ENCODE measurements at places on chromosomes 4 and X.

DNA sequence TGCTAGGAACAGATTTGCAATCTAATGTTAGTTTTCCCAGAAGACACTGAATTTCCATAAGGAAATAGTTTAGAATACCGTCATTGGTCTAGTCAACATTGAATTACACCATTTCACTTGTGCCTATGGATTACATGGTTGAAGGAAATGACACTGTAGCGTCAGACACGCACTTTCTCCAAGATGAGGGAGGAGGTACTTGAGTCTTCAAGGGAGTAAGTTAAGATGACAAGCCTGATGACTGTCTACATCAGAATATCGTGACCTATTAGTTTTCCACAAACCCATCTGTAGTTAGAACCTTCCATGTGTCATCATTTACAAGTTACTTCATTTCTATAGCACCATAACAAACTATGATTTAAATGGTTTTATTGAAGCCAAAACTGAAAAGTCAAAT is 153.7 kb downstream of the AMELX start:
- no peak for DNase-seq

DNA sequence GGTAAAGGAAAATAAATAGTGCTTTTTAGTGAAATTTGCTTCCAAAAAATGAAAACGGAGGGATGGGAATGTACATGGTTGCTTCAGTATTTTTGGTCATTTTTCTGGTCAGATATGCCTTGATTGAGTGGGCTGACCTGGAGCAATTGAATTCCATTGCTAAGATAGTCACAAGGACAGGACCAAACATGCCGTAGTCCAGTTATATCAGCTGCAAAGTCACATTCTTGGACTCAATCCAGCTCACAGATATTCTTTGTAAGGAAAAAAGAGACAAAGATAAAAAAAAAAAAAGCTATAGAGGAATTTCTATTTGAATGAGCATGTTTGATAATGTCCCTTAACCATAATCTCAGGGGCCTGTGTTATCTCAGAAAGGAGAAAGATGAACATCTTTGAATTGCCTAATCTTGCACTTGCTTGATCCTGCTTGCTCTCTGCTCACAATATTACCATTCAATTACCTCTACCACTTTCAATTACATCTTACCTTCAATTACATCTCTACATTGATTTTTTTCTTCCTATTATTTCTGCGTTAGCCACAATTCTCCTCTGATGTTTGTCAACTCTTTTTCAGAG is 75.4 kb upstream of the PACRGL start:
- no peak for DNase-seq

GRCh38 chr4:167883266-167883665 is 209.1 kb upstream of the ANXA10 start:
- no peak for DNase-seq

- no peak for DNase-seq
Observed at GRCh38 chr4:6281436-6282313, 12.0 kb downstream of the WFS1 start.

- DNase-seq = no peak
Observed at GRCh38 chr4:172547724-172548123, 620.9 kb upstream of the GALNT7 start.

GRCh38 chrX:39639871-39640270 is 457.9 kb downstream of the BCOR start:
- DNase-seq = no peak

GRCh38 chr4:184978211-184978610 is 40.1 kb upstream of the HELT start:
- no peak for DNase-seq

GRCh38 chr4:48668254-48669017 is 111.6 kb downstream of the FRYL start:
- DNase-seq = no peak

- DNase-seq = no peak
Observed at GRCh38 chrX:94178145-94178788, 504.3 kb downstream of the FAM133A start.

GRCh38 chr4:6753103-6753560 is 29.4 kb upstream of the KIAA0232 start:
- DNase-seq = no peak

GRCh38 chr4:153520801-153521329 is 54.7 kb downstream of the TMEM131L start:
- DNase-seq = no peak
